ENCODE measurements at places on chromosomes 3 and 15. TPM values are rescaled to one million over a fixed set of nuclear protein-coding genes. Genes with fewer than 3 reads are reported as not detected.

DNA sequence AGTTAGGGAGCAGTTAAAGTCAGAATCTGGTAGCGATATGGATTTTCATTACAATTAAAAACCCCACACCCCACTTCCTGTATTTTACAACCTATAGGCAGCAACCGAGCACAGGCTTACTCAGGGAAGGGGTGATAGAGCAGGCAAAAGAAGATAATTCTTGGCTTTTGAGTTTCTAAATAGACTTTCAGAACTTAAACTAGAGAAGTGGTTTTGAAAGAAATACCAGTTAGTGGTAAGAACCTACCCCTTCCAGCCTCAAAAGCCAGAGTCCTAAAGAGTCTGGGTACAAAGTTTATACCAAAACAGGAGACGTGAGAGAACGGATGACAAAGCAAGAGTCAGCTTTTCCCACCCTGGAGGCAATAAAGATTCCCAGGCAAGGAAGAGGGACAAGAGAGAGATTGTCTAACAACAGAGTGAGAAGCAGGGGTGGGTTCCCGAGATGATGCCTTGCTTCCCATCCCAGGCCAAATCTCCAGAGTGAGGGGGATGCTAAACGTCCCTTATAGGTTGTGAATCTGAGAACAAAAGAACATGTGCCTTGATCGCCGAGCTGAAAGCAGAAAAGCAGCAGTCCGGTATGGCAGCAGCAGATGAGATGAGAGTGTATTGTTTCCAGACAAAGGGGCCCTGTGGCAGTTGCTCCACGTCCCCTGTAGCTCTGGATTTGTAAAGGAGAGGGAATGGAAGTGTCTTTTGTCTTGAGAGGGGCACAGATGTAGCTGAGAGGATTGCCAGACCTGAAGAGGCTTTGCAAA is 36.8 kb downstream of the KLHL6 start:
- H3K27me3 ChIP-seq = no peaks in the 10 kb centered on the region
- H3K4me3 ChIP-seq = no peak overlapping the region
- DNase-seq = no peak
- H3K4me1 ChIP-seq = no peaks in the 10 kb centered on the region
- no peak overlapping the region for H3K27ac ChIP-seq
- H3K36me3 ChIP-seq = no peaks in the 10 kb centered on the region

- peaks cover 26% of the 10 kb centered on the region for H3K4me1 ChIP-seq
- H3K36me3 ChIP-seq = no peaks in the 10 kb centered on the region
- H3K4me3 ChIP-seq = no peak overlapping the region
- no peaks in the 10 kb centered on the region for H3K27me3 ChIP-seq
Measured at GRCh38 chr15:69085325-69086081, 71.0 kb downstream of the NOX5 start.

PDZRN3 gene
- 149 TPM for total RNA-seq

DNA sequence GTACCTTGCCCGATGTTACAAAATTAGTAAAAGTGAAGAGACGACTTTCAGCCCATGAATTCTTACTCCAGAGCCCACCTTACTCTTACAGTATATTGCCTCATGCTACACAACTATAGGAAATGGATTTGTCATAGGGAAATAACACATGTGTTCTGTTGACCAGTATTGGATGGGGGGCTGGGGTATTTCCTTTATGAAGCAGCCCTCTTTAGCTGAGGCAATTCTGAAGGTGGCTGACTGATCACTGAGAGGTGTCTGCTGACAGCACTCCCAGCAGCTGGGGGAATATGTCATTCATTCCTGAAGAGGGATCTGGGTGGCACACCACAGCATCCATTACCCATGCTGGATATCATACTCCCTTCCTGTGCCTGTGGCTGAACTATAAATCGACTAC is 6.4 kb upstream of the GOLM2 start:
- H3K27me3 ChIP-seq = no peaks in the 10 kb centered on the region
- DNase-seq = no peak
- H3K36me3 ChIP-seq = no peaks in the 10 kb centered on the region
- no peak overlapping the region for H3K4me3 ChIP-seq
- H3K4me1 ChIP-seq = peaks cover 4% of the 10 kb centered on the region

- no peaks in the 10 kb centered on the region for H3K4me1 ChIP-seq
- no peak overlapping the region for H3K4me3 ChIP-seq
- no peak for DNase-seq
- H3K27me3 ChIP-seq = no peaks in the 10 kb centered on the region
Measured at GRCh38 chr15:60086681-60087429, 82.7 kb downstream of the FOXB1 start.

- no peak overlapping the region for H3K27ac ChIP-seq
- no peaks in the 10 kb centered on the region for H3K36me3 ChIP-seq
- peaks cover 21% of the 10 kb centered on the region for H3K4me1 ChIP-seq
- DNase-seq = no peak
Measured at GRCh38 chr15:72850833-72851232, 67.3 kb upstream of the ADPGK start.

DNA sequence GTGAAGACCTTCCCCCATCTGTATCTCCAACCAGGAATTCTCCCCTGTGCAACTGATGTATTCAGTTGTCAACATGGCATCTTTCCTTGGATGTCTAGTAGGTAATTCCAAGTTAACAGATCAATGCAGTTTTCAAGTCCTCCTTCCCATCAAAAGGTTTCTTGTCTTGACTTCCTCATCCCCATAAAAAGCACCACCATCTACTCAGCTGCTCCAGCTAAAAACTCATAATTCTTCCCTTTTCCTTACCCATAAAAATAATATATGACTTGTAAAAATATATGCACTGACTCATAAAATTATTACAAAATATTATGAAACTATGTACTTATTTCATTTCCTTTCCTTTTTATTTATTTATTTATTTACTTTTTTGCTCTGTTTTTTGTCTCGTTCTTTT is 5.0 kb upstream of the CAND2 start:
- DNase-seq = no peak
- no peaks in the 10 kb centered on the region for H3K27me3 ChIP-seq
- no peak overlapping the region for H3K27ac ChIP-seq
- H3K36me3 ChIP-seq = no peaks in the 10 kb centered on the region

DNA sequence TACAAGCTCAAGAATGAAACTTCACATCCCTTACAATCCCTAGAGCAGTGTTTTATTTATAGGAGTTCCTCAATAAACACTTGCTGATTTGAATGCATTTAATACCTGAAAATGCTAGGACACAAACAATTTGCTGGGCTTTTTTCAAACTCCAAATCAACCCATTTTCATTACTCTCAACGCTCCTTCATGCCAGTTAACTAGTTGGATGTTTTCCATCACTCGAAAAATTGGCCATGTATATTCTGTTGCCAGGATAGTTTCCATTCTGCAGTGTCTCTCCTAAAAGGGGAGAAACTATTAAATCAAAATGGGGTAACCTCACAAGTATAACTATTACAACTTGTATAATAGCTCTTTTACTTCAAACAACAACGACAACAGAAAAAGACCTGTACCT is 1.2 kb downstream of the GBE1 start:
- H3K27ac ChIP-seq = peak overlapping the region; percentile 98
- no peaks in the 10 kb centered on the region for H3K36me3 ChIP-seq
- no peak for DNase-seq
- no peaks in the 10 kb centered on the region for H3K27me3 ChIP-seq

DNA sequence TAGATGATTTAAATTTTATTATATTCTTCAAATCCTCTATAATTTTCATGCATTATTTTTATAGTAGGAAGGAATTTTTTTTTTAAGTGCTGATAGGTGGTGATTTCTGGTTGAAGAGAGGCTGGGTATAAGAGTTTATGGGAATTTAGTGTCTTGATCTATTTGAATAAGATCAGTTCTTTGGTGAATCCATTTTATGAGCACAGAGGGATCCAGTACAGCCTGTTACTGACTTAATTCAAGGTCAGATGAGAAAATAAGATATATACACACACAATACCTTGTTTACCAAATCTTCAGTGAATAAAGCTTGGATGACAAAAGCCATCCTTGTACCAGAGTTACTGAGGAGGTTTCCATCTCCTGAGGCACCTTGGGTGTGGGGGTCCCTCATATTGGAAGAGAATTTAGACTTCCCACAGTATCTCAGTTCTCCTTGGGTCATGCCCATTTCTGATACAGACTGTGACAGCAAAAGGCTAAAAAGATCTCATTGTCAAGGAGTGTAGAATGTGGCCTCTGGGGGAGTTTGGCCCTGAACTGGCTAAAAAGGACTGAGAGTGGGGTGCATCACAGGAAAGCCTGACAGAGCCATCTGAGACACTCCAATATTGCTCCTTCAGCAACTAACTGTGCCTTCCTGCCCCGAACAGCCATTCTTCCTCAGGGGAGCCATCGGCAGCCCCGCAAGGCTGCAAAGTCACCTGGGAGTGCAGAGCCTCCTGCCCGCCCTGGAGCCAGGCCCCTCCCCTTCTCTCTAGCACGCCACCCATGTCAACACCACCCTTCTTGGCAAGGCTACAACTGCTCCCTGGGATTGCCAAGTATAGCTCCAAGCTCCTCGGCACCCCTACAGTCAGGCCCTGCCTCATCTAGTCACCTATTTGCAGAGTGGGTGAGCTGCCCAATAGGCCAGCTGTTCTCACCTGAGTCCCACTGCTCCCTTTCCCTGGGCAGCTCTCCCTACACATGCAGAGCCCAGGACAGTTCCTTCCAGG is 43.1 kb upstream of the HACD2 start:
- H3K4me1 ChIP-seq = peaks cover 84% of the 10 kb centered on the region
- no peaks in the 10 kb centered on the region for H3K27me3 ChIP-seq
- H3K4me3 ChIP-seq = no peak overlapping the region
- H3K36me3 ChIP-seq = peaks cover 25% of the 10 kb centered on the region
- DNase-seq = no peak

DNA sequence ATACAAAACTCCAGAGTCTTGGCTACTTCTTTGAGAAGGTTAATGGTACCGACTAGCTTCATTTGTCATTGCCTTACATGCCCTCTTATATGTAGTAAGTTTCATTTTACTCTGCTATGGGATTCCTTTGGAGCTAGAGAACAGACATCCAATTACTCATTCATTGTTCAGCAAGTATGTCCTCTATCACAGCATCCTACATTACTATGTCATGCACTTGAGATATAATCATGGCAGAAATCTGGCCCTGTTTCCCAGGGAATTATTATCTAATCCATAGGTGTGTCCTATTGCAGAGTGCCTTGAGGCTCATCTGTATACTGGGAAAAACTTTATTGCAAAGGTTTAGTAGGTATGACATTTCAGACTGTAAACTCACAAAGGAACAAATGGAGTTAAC is 333.1 kb upstream of the NECTIN3 start:
- H3K27me3 ChIP-seq = no peaks in the 10 kb centered on the region
- H3K27ac ChIP-seq = no peak overlapping the region
- DNase-seq = no peak
- no peaks in the 10 kb centered on the region for H3K4me1 ChIP-seq
- H3K36me3 ChIP-seq = no peaks in the 10 kb centered on the region
- no peak overlapping the region for H3K4me3 ChIP-seq

GRCh38 chr3:23202921-23203707 is at the start of gene UBE2E2:
TSS of gene UBE2E2 (plus strand) at chr3:23203327.
- no peaks in the 10 kb centered on the region for H3K27me3 ChIP-seq
- peaks cover 33% of the 10 kb centered on the region for H3K4me1 ChIP-seq
- H3K27ac ChIP-seq = peak within 1 kb of the TSS; percentile 93
- DNase-seq = no peak

DNA sequence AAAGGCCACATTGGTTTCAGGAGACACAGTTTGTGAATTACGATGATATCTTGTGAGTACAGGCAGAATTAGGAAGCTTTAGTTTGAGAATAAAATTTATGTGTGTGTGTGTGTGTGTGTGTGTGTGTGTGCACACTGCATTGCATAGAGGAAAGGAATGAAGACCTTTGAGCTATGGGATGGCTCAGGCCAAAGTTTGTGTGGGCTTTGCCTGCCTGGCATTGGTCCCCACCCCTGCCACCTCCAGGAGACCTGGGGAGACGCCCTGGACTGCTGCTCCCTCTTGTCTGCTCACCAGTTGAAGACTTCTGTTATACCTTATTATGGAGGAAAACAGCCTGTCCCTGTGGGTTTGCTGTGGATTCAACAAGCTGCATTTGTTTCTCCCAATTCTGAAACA is 37.2 kb downstream of the TIGIT start:
- no peaks in the 10 kb centered on the region for H3K36me3 ChIP-seq
- DNase-seq = no peak
- no peak overlapping the region for H3K27ac ChIP-seq
- H3K4me3 ChIP-seq = no peak overlapping the region
- H3K27me3 ChIP-seq = no peaks in the 10 kb centered on the region

GRCh38 chr3:168396861-168397260 is 301.1 kb upstream of the GOLIM4 start:
- DNase-seq = no peak
- no peak overlapping the region for H3K4me3 ChIP-seq
- H3K27ac ChIP-seq = no peak overlapping the region
- no peaks in the 10 kb centered on the region for H3K36me3 ChIP-seq
- H3K27me3 ChIP-seq = no peaks in the 10 kb centered on the region

GRCh38 chr3:128723477-128723876 is 2.5 kb upstream of the RAB7A start:
- no peak overlapping the region for H3K27ac ChIP-seq
- H3K4me3 ChIP-seq = no peak overlapping the region
- peaks cover 21% of the 10 kb centered on the region for H3K4me1 ChIP-seq
- DNase-seq = no peak
- H3K27me3 ChIP-seq = no peaks in the 10 kb centered on the region

DNA sequence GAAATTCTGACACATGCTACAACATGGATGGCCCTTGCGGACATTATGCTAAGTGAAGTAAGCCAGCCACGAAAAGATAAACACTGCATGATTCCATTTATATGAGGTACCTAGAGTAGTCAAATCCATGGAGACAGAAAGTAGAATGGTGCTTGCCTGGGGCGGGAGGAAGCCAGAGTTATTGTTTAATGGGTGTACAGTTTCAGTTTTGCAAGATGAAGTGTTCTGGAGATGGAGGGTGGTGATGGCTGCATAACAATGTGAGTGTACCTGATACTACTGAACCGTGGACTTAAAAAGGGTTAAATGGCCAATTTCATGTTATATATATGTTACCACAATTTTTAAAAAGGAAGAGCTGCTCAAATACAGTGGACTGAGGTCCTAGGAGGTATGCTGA is 66.9 kb downstream of the SEMA5B start:
- no peak overlapping the region for H3K4me3 ChIP-seq
- no peaks in the 10 kb centered on the region for H3K36me3 ChIP-seq
- no peak for DNase-seq
- H3K27ac ChIP-seq = no peak overlapping the region
- H3K27me3 ChIP-seq = no peaks in the 10 kb centered on the region

CHRNB4 gene
- 0.34 TPM for total RNA-seq

NCBP2 gene
- total RNA-seq = 41.6 TPM

GRCh38 chr3:190059242-190059590 is 61.5 kb downstream of the P3H2 start:
- no peak overlapping the region for H3K4me3 ChIP-seq
- H3K27me3 ChIP-seq = no peaks in the 10 kb centered on the region
- no peaks in the 10 kb centered on the region for H3K36me3 ChIP-seq
- H3K4me1 ChIP-seq = peaks cover 40% of the 10 kb centered on the region

GRCh38 chr3:129553719-129554118 is 10.7 kb downstream of the H1-8 start:
- H3K27me3 ChIP-seq = no peaks in the 10 kb centered on the region
- peaks cover 5% of the 10 kb centered on the region for H3K36me3 ChIP-seq
- no peak overlapping the region for H3K27ac ChIP-seq
- H3K4me1 ChIP-seq = peaks cover 51% of the 10 kb centered on the region
- no peak for DNase-seq

GRCh38 chr3:119588112-119588511 is 8.8 kb downstream of the ADPRH start:
- H3K27me3 ChIP-seq = no peaks in the 10 kb centered on the region
- H3K27ac ChIP-seq = no peak overlapping the region
- DNase-seq = no peak
- no peaks in the 10 kb centered on the region for H3K4me1 ChIP-seq
- no peak overlapping the region for H3K4me3 ChIP-seq

Data from esophagus muscularis mucosa (tissue), 4 donors.